NCI-H69 (cell line): ENCODE measurements at places on chromosomes 6 and 20.

- DNase-seq: no peak
Measured at GRCh38 chr6:111925296-111925695, 52.0 kb upstream of the FYN start.

GRCh38 chr20:39133201-39133600 lies 171.1 kb downstream of the DHX35 start:
- DNase-seq: no peak

- DNase-seq: no peak
Measured at GRCh38 chr20:58106143-58106750, 122.2 kb downstream of the ANKRD60 start.

- no peak for DNase-seq
Measured at GRCh38 chr20:45073221-45073620, 27.7 kb downstream of the KCNS1 start.

DNA sequence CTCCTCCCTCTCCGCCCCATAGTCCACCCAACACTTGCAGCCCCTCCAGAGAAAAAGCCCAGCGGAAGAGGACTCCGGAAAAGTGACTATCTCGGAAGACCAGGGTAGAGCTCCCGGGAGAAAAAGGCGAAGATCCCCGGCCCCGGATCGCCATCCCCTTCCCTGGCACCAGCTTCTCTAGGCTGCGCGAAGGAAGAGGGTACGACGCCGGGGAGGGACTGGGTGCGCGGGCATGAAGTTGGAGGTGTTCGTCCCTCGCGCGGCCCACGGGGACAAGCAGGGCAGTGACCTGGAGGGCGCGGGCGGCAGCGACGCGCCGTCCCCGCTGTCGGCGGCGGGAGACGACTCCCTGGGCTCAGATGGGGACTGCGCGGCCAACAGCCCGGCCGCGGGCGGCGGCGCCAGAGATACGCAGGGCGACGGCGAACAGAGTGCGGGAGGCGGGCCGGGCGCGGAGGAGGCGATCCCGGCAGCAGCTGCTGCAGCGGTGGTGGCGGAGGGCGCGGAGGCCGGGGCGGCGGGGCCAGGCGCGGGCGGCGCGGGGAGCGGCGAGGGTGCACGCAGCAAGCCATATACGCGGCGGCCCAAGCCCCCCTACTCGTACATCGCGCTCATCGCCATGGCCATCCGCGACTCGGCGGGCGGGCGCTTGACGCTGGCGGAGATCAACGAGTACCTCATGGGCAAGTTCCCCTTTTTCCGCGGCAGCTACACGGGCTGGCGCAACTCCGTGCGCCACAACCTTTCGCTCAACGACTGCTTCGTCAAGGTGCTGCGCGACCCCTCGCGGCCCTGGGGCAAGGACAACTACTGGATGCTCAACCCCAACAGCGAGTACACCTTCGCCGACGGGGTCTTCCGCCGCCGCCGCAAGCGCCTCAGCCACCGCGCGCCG lies 822 bp downstream of the FOXQ1 start:
- DNase-seq: peak; percentile 21

DNA sequence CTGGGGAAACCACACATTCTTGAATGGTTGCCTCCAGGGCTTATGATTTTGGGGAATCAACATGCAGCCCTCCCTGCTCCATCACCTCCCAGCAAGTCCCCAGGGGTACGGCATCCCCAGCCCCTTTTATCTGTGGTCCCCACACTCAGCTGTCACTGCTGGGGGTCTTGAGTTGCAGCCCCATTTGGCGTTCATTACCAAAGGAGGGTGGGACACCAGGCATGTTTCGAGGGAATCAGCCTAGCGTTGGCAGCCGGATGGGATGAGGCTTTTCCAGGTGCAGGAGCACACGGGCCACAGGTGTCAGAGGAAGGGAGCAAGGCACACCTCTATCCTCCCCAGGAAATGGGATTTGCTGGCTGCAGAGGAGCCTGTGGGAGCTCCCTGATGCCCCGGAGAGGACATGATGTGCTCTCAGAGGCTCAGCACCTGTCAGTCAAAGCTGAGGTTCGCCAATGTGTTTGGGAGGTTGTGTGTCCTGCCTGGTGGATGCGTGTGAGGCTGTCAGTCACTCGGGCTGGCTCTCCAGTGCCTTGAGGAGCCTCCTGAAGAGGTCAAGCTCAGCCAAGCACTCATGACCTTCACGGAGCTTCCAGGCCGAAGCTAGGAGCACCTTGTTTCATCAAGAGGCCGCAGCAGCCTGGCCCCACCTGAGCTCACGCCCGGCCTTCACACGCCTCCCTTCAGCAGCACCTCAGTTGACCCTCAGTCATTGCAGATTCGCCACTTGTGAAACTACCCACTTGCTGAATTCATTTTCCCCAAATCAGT lies 95.0 kb downstream of the ERMARD start:
- no peak for DNase-seq

DNA sequence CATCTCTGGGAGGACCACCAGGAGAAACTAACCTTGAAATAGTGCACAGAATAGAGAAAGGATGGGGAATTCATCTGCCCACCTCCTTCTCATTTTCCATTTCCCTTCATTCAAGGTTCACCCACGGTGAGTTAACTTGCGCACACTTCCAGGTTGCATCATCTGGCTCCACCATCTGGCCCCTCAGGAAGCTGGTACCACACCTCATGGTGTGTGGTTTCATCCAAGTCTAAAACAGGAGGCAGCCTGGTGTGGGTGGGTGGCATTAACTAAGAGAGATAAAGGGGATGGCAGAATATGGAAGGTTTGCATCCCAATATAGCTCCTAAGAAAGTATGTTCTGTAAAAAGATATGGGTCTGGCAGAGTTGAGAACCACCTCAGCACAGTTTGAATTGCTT lies 3.8 kb downstream of the ZNF334 start:
- no peak for DNase-seq

DNA sequence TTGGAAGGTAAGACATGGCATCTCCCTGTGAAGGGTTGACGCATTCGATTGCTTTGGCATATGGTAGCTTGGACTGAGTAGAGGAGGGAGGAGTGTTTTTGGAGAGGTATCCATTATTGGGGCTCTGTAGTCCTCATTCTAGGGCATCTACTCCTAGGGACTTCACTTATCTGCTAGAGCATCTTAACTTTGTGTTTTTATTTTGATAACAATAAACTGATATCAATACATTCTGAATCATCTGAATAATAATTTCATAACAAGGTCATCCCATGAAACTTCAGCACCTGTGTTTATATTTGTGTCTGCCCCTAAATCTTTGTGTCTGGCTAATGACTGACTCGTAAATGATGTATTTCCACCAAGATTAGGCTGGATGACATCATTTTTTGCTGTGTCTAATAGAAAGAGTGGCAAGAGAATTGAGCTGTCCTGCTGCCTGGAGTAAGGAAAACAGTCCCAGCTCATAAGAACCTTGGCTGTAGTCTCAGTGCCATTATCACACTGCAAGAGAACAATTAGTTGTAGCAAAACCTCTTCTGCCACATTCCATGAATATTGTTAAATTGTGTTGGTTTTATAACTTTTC lies 288.5 kb downstream of the PRL start:
- DNase-seq: no peak

DNA sequence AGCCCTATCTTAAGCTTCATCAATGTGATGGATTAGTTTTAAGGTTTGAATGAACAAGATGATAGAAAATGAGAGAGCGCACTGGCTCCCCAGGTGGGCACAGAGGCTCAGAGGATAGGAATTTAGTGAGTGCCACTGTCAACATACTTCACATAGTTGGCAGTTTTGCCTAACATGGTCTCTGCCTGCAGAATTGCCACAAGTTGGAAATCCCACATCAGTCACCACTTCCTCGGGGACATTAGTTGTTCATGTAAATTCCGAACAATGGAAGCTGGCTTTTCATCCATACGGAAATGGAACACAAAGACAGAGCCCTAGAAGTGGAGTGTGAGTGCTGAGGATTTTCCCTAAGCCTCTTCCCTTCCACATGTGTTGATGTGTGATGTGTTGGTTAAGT lies 123.9 kb upstream of the PHACTR1 start:
- no peak for DNase-seq

DNA sequence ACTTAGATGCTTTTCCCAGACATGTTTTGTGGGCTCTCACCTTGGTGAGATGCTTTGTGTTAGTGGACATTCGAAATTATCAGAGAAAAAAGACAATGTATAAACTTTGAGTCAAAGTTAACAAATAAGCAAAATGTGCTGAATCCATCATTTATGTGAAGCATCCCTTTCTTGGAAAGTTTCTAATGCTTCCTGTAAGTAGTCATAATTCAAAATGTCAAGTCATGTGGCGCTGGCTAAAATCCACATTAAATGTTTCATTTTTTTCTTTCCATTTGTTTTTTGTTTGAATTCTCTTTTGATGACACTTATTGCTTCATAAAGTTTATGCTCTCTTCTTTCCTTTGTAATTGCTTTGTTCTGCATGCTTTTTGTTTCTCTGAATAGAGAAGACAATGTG lies 107.2 kb upstream of the CENPW start:
- DNase-seq: no peak

DNA sequence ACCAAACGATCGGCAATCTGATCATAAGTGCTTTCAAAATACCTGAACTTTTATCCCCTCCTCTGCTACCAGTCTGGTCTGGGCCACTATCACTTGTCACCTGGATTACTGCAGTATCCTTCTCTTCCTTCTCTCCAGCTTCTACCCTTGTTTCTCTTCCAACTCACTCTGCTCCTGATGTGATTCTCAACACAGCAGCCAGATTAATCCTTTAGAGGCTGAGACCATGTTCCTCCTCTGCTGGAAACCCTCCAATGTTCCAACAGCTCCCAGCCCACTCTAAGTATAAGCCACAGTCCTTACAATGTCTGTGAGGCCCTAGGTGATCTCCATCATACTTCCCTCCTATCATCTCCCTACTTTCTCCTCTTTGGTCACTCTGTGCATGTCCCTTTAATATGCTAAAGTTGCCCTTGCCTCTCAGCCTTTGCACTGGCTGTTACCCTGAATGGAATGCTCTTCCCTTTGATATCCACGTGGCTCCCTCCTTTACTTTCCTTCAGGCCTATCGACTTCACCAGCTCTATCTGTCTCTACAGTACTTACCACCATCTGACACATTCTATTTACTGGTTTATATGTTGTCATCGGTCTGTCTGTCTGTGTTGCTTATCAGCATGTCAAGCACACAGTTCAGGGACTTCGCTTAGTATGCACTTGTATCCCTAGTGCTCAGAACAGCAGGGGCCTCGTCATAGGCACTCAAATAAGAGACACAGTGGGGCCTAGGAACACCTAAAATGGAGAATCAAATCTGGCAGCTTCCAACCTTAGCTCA lies 35.0 kb upstream of the RNF24 start:
- DNase-seq: no peak

- DNase-seq: peak; percentile 5
Measured at GRCh38 chr20:54355631-54356280, 119.6 kb upstream of the DOK5 start.

GRCh38 chr6:80333342-80333741 lies 226.9 kb downstream of the BCKDHB start:
- peak; percentile 98 for DNase-seq

- no peak for DNase-seq
Measured at GRCh38 chr6:78615430-78615904, 251.9 kb upstream of the IRAK1BP1 start.

DNA sequence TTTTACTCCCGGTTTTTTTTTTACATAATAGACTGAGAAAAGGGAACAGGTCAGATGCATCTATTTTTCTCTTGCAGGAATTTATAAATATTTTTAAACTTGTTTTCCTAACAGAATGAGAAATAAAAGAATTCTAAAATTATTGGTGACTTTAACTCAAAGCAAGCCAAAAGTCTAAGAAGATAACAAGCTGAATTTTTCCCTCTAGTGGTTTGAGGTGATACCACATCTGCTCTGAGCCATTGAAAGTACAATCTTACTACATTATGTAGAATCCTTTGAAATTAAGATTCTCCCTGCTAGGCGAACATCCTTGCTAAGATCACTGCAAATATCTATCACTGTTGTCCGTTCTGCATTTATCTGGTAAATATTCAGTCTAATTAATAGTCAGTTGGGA lies 10.7 kb upstream of the STMND1 start:
- no peak for DNase-seq
